ENCODE measurements at places on chromosomes 5 and 9.

DNA sequence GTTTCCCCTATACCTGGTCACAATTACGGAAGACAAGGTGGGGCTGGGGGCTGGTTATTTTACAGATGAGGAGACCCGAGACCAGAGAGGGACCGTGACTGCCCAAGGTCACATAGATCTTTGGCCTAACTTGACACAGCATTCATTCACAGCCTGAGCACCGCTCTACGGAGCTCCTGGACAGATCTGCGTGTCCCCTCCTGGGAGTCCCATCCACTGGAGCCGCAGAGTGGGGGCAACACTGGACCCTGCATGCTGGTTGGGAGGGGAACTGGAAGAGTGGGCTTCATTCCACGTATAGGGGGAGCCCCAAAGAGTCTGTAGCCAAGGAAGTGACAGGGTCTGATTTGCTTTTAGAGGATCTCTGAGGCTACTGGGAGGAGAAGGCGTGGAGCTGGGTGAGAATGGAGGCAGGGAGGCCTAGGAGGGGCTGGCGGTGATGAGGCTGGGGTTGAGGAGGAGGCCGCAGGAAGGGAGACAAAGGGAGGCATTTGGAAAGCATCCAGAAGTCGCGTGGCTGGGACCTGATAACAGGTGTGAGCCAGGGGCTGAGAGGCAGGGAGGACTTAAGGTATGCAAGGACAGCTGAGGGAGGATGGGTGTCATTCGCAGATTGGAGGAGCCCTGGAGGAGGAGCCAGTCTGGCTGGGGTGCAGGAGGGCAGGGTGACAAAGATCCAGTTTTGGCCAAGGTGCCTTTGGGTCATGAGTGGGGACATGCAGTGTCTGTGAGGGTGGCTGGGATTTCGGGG lies 64.3 kb upstream of the IER5L start:
- peak; percentile 45 for DNase-seq

GRCh38 chr5:107388141-107388861 lies 282.4 kb downstream of the EFNA5 start:
- peak; percentile 70 for DNase-seq

GRCh38 chr9:3447143-3447542 lies 78.7 kb downstream of the RFX3 start:
- no peak for DNase-seq

- peak; percentile 18 for DNase-seq
These were observed 103.5 kb downstream of the ACER2 start for GRCh38 chr9:19512103-19512832.

GRCh38 chr5:66138637-66139317 lies 5.3 kb upstream of the SREK1 start:
- DNase-seq: no peak

- DNase-seq: no peak
These were observed 4.0 kb upstream of the TNPO1 start for GRCh38 chr5:72812488-72812887.

DNA sequence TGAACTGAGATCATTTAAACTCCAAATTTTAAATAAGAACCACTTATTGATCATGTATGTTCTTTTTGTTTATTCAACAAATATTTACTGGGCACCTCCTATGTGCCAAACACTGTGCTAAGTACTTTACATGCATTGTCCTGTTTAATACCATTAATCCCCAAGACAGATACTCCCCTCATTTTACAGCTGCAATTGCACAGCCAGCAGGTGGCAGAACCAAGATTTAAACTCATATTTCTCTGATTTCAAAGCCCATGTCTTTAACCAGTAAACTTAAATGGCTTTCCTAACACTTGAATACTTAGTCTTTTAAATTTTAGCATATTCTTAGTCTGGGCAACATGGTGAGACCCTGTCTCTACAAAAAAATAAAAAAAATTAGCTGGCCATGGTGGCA lies 43.4 kb upstream of the KIAA1958 start:
- DNase-seq: no peak

GRCh38 chr5:14036947-14037346 lies 92.5 kb upstream of the DNAH5 start:
- DNase-seq: peak; percentile 24

DNA sequence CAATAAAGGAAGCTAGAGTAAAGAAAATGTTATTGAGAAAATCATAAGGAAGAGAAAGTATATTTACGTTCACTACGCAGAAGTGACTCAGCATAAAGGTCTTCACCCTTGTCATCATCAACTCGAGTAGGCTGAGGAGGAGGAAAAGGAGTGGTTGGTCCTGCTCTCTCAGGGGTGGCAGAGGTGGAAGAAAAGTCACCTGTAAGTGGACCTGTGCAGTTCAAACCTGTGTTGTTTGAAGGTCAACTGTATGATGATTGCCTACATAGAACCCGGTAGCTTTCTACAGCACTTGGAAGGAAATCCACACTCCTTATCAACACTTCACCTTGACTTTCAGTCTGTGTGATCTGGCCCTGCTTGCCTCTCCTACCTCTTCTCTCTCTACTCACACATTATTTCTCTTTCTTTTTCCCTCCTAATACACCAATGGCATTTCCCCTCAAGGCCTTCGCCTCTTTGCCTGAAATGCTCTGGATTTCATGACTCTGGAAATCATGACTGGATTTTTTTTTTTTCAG lies 109.3 kb upstream of the CPEB4 start:
- DNase-seq: no peak

- no peak for DNase-seq
These were observed 5.2 kb downstream of the CEMIP2 start for GRCh38 chr9:71762900-71763653.

Data from tongue (tissue), 3 donors.